Activated B cell treated with CpG ODN at 0.5 μM for 24 hours (primary cell): ENCODE measurements at places on chromosomes 16 and 17. TPM values are rescaled to one million over a fixed set of nuclear protein-coding genes. Genes with fewer than 3 reads are reported as not detected.

DNA sequence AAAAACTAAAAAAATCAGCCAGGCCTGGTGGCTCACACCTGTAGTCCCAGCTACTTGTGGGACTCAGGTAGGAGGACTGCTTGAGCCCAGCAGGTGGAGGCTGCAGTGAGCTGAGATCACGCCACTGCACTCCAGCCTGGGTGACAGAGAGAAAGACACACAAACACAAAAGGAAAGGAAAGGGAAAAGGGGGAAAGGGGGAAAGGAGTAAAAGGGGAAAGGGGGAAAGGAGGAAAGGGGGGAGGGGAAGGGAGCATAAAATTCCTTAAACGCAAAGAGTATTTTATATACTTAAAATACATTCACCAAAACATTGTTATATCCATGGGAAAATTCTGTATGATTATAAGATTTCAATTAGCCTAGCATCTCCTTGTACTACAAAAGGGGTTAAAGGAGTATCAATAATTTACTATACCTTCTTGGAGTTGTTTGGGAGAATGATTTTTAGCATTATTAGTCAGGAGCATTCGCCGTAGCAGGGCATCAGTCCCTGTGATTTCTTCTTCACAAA lies 17.3 kb upstream of the BRIP1 start:
- H3K4me1 ChIP-seq, result no peaks in the 10 kb centered on the region
- no peak for DNase-seq
- no peak overlapping the region for H3K4me3 ChIP-seq
- H3K27ac ChIP-seq, result no peak overlapping the region
- peaks cover 76% of the 10 kb centered on the region for H3K36me3 ChIP-seq

The STH gene
- not detected in 2 replicates for total RNA-seq

DNA sequence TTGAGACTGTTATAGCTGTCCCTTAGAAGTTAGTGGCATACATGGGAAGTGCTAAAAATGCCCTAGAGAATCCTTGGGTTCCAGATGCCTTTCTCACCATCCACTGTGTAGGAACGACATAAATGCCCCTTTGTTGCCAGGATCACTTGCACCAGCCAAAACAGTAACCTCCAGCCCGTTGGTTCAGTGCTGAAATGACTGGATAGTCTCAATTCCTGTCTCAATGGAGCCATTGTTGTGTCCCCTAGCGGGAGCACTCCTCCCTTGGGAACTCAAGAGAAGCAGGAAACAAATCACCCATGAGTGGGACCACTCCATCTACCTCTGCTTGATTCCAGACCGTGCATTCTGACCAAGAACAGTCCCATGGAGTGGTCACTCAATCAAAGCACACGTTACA lies 23.1 kb downstream of the MPHOSPH6 start:
- DNase-seq, result no peak
- H3K4me1 ChIP-seq, result no peaks in the 10 kb centered on the region
- peaks cover 37% of the 10 kb centered on the region for H3K36me3 ChIP-seq
- no peaks in the 10 kb centered on the region for H3K27me3 ChIP-seq
- H3K27ac ChIP-seq, result no peak overlapping the region
- no peak overlapping the region for H3K4me3 ChIP-seq

GRCh38 chr16:84751947-84752346 lies 52.1 kb downstream of the USP10 start:
- peaks cover 66% of the 10 kb centered on the region for H3K4me1 ChIP-seq
- no peaks in the 10 kb centered on the region for H3K27me3 ChIP-seq
- no peak overlapping the region for H3K4me3 ChIP-seq
- H3K36me3 ChIP-seq, result peaks cover 25% of the 10 kb centered on the region
- H3K27ac ChIP-seq, result peak overlapping the region; percentile 25

The SRL gene
- not detected in 2 replicates for total RNA-seq

- no peak overlapping the region for H3K4me3 ChIP-seq
- no peaks in the 10 kb centered on the region for H3K36me3 ChIP-seq
- peaks cover 4% of the 10 kb centered on the region for H3K4me1 ChIP-seq
Measured at GRCh38 chr17:79221597-79221996, 147.0 kb downstream of the ENGASE start.
